ENCODE measurements at places on chromosomes 6 and 20.

DNA sequence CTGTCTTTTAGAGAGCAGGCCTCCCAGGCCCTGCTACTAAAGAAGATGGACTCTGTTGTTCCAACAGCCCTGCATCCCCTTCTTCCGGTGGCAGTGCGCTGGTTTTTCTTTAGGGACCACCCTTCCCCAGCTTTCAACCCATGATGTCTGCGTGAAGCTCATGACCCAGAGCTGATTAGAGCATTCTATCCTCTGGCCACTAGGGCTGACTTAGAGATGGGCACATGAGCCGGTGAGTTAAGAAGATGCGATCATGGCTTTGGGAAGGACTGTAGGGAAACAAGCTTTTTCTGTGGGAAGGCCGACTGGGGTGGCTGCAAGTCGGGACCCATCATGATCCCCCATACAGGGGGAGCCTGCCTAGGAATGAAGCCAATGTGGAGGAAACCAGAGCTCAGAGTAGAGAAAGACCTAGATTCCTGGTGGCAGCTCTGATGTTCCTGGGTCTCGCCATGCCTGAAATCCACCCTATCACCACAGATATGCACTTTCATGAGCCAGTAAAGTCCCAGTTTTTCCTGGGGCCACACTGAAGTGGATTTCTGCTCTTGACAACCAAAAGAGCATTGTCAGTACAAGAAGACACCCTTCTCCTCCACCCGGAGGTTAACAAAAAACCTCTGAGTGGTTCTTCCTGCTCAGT lies 29.1 kb upstream of the STX16 start:
- DNase-seq: no peak

DNA sequence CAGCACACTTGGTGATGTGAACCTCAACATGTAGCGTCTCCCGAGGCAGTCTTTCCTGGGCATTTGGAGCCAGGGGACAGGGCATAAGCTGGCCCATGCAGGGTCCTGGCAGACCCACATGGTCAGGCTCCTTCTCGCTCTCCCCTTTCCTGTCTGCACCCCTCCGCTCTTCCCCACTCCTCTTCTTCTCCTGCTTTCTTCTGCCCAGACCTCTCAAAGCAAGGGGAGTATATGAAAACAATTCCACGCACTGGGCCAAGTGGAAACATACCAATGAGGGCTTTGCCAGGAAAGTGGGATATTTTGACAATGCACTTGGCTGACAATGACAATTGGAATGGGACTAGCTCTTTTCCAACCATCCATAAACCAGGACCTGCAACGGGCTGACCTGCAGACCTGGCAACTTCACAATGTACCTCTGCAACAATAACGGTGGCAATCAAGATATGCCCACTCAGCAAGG lies 58.9 kb upstream of the TRAF3IP2 start:
- DNase-seq: no peak

- no peak for DNase-seq
Measured at GRCh38 chr20:18052856-18053255, 4.9 kb downstream of the OVOL2 start.

GRCh38 chr6:41934278-41935192 lies 7.1 kb downstream of the CCND3 start:
- no peak for DNase-seq

GRCh38 chr6:113645986-113646385 lies 211.2 kb upstream of the MARCKS start:
- DNase-seq: no peak

- no peak for DNase-seq
Measured at GRCh38 chr6:30156262-30156599, 4.8 kb downstream of the TRIM10 start.

GRCh38 chr6:66628917-66629316 lies 921.9 kb upstream of the EYS start:
- DNase-seq: no peak

DNA sequence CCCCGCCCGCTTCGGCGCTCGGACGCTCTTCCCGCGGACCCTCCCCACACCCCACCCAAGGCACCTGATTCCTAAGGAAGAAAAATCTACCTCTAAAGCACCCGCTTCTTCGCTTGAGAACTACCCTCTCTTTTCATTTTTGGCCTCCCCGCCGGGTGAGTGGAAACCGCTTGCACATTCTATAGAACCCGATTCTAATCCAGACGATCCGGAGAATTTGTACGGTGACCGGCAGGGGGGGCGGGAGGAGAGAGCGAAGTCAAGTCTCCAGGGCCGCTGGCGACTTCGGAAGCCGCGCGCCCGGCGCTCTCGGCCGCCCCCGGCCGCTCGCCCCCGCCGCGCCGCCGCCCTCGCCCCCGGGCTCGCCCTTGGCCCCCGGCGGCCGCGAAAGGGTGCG lies at the start of gene RBM24:
Gene RBM24, plus strand, starts transcription at position 262 of the 397 bp plus-strand sequence. CDS start 221 bp downstream, outside the sequence.
- no peak for DNase-seq

- no peak for DNase-seq
Measured at GRCh38 chr6:119517428-119517827, 167.9 kb upstream of the MAN1A1 start.

- DNase-seq: no peak
Measured at GRCh38 chr6:551405-551804, 105.5 kb downstream of the HUS1B start.

DNA sequence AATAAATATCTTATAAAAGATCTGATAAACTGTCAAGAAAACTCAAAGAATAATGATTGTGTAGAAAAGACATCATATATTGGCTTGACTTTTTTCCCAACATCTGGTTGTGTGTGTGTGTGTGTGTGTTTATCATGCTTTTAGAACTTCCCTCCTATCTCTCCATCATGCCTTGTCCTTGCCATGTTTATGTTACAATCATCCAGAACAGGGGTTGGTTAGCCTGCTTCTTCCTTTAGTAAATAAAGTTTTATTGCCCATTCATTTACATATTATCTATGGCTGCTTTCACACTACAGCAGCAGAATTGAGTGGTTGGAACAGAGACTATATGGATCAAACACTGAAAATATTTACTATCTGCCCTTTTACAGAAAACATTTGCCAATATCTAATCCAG lies 52.8 kb upstream of the RIPOR2 start:
- DNase-seq: no peak

DNA sequence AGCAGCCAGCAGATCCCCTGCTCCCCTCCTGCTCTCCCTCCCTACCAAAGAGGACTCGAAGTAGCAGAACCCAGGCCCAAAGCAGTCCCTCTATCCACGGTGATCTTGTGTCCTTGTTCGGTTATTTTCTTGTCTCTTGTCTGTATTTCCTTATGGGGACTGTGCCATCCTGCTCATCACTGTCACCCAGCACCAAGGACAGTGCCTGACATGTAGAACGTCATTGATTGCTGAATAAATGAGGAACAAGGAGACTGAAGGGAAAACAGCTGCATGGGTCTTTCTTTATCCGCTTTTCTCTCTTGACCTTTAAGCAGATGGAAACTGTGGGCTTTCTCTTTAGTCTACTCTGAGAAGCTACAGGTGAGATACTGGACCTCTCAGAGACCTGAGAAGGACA lies 29.4 kb upstream of the ZNF831 start:
- DNase-seq: no peak

GRCh38 chr6:152575621-152576150 lies 61.5 kb downstream of the SYNE1 start:
- DNase-seq: no peak

DNA sequence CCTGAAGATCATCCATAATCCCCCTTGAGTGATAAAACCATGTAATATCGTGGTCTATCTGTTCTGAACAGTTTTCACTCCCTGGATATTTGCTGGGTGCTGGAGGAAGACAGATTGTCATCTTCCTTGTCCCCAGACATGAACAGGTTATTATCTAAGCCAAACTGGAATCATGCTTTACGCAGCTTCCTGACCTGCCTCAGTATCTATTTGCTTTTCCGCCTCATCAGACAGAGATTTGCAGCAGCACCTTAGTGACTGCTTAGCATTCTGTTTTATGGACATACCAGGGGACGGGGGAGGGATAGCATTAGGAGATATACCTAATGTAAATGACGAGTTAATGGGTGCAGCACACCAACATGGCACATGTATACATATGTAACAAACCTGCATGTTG lies 124.6 kb downstream of the SLC23A2 start:
- no peak for DNase-seq

DNA sequence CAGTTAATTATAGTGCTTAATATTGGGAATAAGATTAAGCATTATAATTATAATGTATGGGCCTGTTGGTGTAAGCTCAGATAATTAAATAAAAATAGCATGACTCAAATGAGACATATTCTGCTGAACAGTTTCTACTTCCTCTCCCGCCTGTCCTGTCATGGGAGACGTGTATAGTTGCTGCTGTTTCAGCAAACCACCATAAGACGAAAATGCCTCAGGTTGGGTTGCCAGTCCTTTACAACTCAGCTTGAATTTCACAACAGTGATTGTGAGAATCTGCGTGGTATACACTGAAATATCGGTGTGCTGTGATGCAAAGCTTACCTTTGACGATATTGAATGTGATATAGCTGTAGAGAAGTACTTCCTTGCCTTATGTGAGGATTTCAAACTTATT lies 99.5 kb downstream of the POPDC3 start:
- DNase-seq: no peak

Measured in activated T-helper 1 cell treated with Interleukin-2 at 50 U/mL for 16 hours (primary cell).